Fibroblast of skin of left biceps (primary cell): ENCODE measurements at places on chromosomes 7 and 10.
A peak's percentile ranks its signal among the peaks of the same experiment; 100 is the strongest.

GRCh38 chr10:80538481-80539185, 931 bp downstream of the SH2D4B start:
- no peak for DNase-seq

GRCh38 chr7:27901028-27901760, 161.2 kb downstream of the TAX1BP1 start:
- DNase-seq = no peak

GRCh38 chr7:106720641-106721040, 59.7 kb upstream of the CCDC71L start:
- DNase-seq = no peak

GRCh38 chr10:91517394-91517793, 107.2 kb downstream of the HECTD2 start:
- DNase-seq = no peak

- DNase-seq = no peak
Observed at GRCh38 chr10:42885491-42886270, 103.1 kb downstream of the BMS1 start.

DNA sequence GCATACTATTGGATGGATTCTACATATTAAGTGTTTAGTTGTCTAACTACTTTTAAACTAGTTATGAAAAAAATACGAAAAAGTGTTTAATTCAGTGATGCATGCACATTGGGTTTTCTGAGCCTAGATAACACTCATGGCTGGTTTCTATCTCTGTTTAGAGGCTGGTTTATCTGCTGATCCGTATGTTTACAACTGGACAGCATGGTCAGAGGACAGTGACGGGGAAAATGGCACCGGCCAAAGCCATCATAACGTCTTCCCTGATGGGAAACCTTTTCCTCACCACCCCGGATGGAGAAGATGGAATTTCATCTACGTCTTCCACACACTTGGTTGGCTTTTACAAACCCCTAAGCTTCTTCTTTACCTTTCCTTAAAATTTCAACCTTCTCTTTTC, 10.2 kb downstream of the GPNMB start:
- no peak for DNase-seq

GRCh38 chr10:19816411-19817230, at the start of gene PLXDC2:
Gene PLXDC2, plus strand, starts transcription at chr10:19816432.
- DNase-seq = no peak

DNA sequence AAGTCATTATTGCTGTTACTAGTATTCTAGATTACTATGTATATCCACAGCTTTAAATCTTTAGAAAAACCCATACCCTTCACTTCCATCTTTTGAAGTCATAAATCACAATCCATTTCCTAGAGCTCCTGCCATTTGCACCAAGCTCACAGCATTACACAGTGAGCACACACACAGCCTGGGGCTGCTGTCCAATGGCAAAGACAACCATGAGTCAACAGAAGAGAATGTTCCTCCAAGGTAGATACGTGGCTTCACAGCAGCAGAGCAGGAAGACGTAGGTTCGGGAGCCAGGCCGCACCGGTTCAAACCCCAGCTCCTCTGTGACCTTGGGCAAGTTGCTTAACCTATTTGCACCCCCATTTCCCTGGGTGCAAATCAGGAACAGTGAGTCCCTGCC, 234.6 kb downstream of the DIP2C start:
- peak; percentile 79 for DNase-seq

DNA sequence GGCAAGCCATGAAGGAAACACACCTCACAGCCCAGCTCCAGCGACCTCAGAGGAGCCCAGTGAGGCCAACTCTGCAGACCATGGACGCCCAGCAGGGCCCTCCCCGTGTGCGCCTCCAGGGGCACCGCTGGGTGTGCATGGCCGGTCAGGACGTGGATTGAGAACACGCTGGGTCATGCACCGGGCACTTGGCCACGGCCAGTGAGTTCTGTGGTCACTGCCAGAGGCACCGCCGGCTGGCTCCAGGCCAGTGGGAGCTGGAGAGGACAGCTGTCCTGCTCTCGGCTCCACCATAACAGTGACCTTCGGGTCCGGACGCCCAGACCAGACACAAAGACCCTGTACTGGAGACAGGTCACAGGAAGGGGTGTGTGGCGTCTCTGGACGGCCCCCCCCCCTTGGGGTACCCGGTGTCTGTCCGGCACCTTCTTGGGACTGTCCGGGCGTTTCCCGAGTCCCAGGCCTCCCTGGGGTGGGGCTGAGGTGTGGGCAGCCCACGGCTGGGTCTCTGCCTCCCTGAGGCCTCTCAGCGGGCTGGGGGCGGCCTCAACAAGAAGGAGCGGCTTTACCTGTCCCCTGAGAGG, 50.4 kb upstream of the NKX6-2 start:
- DNase-seq = no peak

DNA sequence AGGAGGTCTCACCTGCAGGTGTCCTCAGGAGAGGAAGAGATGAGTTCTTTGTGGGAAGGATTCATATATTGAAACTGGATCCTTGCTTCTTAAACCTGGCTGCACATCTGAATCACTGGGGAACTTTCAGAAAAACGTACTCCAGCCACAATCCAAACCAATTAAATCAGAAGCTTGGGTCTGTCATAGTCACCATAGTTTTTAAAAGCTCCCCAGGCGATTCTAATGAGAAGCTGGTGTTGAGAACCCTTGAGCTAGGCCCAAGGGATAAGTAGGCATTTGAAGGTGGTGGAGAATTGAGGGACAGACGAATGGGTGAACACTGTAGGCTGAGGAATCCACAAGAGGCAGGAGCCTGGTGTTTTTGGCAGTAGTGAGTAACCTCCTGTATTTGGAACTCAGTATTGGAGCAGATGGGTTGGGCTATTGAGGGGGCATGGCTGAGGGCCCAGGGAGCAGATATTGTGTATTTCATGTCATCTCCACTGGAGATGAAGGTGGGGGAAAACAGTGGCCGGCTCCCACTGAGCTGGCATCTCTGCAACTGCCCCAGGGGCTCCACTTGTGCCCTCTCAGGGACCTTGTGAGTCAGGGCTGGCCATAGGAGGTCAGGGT, 14.5 kb downstream of the ADCYAP1R1 start:
- no peak for DNase-seq

DNA sequence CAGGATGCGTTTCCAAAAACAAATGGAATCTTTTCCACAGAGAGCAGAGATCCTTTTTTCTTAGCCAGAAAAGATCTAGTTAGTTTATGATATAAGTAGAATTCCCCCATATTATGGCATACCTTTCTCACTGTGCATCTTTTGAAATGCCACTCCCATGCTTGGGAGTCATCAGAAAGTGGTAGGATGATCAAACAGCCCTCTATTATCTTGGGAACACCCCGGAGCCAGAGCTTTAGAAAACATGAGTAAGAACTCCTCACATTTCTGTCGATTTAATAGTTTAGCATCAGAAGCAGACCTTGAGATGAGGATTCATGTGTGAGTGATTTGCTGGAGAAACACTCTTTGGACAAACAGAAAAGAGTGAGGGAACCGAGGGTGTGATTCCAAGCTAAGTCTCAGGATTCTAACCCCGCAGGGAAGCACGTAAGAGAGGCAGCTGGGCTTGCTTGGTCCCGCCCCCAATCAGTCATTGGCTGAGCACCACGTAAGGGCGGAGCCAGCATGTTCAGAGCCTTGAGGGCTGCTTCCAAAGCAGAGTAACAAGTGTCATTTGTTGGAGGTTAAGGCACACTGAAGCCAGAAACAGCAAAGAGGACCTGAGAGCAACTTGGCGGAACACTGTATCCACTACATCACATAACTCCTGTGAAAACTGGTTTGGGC, 43.7 kb upstream of the NXPH1 start:
- no peak for DNase-seq

GRCh38 chr10:113243311-113243710, 293.3 kb downstream of the TCF7L2 start:
- DNase-seq = no peak

DNA sequence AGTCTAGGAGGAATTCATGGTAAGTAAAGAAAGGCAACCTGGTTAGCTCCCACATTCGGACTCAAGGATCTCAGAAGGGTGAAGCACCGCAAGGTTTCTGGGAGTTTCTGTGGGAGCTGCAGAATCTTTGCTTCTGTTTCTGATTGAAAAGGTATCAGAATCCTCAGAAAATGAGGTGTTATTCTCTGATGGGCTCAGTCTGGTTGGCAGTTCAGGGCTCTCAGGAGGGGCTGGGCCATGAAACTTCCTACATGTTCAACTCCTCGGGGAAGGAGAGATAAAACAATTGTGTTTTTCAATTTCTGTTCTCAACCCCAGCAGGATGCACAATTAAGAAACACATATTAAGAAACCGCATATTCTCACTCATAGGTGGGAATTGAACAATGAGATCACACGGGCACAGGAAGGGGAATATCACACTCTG, 9.1 kb downstream of the OR2A7 start:
- DNase-seq = no peak

DNA sequence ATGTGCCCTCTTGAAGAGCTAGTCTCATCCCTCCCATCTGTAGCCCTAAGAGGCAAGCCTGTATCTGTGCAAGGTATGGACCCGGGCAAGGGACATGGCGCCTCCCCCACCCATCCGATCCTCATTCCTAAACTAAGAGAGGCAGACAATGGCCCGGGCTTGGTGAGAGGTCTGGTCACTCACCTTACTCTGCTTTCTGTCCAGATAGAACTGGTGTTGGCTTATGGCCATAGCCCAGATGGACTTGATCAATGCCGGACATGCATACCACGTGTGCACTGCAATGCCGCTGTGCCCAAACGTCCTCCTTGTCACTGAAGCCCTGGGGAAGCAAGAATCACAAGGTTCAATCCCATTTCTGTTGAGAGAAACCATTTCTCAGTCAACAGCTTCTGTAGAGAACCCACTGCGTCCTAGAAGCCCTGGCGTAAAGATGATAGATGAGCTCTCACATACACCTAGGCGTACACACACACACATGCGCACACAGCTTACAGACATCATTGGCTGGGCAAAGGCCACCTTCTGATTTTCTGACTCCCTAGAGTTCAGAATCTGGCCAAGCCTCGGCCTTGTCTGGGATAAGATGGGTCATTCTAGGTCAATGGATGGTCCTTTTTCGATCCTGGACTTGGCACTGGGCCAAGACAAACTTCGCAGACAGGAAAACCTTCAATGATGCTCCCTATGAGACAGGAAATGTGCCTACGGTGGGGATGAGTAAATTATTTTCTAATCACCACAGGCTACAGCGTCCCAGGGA, 114.6 kb downstream of the PRPF18 start:
- no peak for DNase-seq

- DNase-seq = peak; percentile 6
Observed at GRCh38 chr7:77765906-77766800, 32.1 kb downstream of the TMEM60 start.

GRCh38 chr10:78532480-78533042, 498.9 kb downstream of the RPS24 start:
- no peak for DNase-seq

DNA sequence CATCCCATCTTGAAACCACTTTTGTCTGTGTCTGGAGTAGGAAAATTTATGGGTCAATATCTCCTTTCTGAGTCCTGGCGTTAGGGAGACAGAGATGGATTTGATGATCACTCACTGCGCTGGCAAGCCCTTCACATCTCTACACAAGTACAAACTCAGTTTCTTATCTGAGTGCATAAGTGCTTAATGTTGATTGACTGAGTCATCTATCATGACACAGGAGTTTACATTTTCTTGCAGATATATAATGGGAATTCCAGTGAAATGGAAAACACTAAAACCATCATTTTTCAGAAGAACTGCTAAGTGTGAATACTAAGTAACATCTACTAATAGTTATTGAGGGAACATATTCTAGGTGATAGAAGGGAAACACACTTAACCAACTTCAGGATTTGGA, 763.9 kb upstream of the COBL start:
- DNase-seq = no peak
